ENCODE measurements at places on chromosomes 16 and 17.

DNA sequence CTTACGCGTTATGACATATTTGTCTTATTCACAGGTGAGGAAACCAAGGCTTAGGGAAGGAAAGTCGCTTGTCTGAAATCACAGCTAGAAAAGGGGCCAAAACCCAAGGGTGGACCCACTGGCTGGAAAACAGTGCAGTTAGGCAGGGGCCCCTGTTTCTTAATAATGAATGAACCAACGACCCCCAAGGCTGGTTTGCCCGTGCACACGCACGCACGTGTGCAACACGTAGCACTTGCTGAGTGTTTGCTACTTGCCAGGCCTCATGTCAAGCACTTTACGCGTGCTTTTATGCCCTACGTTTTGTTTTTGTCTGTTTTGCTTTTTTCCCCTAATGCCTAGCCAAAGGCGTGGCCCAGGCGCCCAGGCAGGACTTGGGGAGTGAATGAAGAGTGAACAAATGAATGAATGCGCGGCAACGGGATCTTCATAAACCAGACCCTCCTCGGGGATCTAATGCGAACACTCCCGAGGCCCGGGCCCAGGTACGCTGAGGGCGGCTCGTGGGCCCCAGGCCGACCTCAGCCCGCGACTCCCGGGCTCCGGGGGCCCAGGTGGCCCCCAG, 571 bp upstream of the USP10 start:
- DNase-seq: no peak

DNA sequence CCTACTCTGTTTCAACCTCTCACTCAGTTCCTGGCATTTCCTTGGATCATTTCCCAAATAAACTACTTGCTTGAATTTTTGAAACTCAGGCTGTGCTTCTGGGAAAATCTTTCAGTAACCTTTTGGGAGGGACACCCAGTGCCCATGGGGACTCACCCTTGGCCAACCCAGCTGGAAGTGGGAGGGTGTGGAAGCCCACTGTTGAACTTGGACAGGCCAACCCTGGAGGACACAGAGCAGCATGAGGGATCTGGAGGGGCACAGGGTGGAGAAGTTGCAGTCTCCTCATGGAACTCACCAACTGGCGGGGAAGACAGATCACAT, 11.2 kb downstream of the RTN4RL1 start:
- DNase-seq: no peak

GRCh38 chr17:50137042-50137441, 7.1 kb upstream of the SAMD14 start:
- no peak for DNase-seq

DNA sequence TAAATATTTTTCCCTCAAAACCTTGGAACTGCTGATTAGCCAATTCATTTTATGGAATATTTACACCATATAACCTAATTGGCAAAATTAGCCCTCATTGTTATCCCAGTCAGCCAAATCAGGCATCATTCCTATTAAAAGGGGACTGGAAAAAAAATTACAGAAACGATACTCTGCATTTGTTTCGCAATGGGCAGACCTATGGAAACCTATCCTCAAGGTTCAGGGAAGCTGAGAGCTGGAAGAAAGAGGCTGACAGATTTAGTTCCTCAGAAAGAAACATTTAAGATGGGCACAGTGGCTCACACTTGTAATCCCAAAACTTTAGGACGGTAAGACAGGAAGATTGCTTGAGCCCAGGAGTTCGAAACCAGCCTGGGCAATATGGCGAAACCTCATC, 85.6 kb upstream of the RPH3AL start:
- DNase-seq: no peak

DNA sequence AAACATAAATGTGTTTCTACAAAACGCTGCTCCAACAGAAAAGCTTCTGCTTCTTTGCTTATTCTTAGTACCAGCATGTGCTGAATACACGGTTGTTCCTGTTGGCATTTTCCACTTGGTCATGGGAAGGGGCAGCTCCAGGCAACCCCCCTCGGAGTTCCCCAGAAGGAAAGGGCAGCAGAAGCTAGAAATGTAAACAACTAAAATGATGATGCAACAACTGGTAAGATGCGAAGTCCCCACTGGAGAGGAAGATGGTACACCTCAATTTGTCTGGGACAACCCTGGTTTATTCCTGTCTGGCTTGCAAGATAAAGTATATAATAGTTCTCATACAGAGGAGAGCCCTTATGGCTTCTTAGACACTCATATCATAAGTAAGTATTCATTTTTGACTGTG, 9.2 kb upstream of the CCL13 start:
- no peak for DNase-seq

GRCh38 chr17:73535746-73536145, 108.5 kb downstream of the SDK2 start:
- no peak for DNase-seq

DNA sequence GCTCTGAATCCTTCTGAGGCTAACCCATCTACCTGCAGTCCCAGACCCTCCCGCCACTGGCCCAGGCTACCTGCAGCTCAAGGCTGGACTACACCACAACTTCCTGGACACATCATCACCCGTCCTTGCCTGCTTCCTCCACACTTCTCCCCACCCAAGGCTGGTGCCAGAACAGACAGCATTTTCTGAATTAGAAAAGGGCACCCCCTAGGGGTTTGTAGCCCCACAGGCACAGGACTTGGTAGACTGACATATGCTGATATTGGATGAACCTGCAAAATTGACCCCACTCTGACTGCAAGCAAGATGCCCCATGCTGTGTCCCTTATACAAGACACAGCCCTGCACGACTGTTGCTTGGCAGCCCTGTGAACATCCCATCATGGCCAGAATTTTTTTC, 271.5 kb upstream of the C16orf82 start:
- DNase-seq: no peak

DNA sequence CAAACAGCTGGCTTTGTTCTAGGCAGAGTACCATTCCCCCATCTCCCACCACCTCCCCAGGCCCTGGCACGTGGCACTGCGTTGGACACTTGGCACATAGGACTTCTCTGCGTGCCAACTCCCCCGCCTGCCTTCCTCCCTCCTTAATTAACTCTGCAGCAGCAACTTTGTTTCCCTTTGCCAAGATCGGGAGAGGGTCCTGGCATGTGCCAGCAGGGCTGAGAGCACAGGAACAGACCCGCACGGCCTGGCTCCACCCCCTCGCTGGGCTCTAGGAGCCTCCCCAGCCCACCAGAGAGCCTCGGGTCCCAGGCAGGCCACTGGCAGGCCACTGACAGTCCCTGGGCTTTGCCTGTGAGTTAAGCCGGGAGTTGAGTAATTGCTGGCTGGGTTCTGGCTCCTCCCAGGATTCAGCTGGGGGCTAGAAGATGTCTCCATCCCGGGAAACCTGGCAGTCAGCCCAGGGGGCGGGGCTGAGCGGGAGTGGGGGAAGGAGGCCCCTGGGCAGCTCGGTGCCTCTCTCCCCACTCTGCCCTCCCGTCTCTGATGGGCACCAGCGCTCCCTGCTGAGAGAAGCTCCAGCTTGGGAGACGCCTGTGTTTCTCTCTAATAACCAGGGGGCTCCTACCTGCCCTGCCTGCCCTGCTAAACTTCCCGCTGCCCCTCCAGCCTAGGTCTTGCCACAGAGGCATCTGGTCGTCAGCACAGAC, 224.0 kb upstream of the TNRC6C start:
- DNase-seq: no peak

DNA sequence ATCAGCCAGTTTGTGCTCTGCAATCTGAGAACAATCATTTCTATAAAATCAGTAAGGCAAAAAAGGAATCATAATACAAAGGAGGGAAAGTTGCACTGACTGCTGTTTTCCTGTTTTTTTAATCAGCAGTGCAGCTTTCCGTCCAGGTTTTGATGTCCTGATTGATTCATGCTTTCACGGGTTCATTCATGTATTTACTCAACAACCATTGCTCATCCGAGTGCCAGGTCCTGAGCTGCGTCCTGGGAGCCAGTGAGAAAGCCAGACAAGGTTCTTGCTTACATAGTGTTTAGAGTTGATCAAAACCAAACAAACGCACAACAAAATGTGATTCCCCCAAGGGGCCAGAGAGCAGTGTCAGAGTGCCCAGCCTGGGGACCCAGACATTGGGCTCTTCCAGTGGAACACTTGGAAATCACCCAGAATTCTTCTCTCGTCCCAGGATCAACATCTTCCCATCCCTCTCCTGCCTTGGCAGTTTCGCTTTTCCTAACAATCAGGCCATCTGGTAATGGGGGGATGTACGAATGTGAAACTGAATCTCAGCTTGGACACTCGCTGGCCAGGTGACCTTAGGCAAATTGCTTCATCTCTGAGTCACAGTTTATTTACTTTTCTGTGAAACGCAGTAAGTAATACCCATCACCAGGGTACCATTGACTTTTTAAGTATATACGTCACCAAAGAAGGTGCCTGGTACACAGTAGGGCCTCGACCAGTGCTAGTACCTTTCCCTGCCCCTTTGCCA, 13.3 kb upstream of the C1QL1 start:
- DNase-seq: no peak

GRCh38 chr16:8571061-8571596, 19.2 kb downstream of the TMEM114 start:
- DNase-seq: no peak

GRCh38 chr16:67342616-67343015, 16.0 kb downstream of the LRRC36 start:
- DNase-seq: no peak

GRCh38 chr17:47427985-47428384, 102.9 kb upstream of the NPEPPS start:
- no peak for DNase-seq

DNA sequence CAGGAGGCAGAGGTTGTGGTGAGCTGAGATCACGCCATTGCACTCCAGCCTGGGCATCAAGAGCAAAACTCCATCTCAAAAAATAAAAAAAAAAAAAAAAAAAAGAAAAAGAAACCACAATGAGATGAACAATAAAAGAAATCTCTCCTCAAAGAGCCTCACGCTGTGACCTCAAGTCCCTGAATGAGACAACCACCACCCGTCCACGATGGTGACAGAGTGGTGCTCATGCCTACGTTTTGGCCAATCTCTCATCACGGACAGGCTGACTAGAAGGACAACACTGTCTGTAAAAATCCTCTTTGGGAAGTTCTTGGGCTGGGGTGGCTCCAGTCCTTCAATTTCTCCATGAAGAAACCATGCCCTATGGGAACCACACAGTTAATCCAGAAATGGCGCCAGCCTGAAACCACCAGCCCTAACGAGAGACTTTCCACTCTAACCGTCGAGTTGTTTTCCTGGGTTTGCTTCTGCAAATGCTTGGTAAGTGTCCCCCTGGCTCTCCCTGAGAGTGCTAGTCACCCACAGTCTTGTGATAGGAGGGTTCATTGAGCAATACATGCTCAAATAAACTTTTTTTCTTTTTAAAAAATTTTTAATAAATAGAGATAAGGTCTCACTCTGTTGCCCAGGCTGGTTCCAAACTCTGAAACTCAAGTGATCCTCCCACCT, 15.0 kb upstream of the PRSS27 start:
- DNase-seq: no peak
